T-cell (primary cell): ENCODE measurements at places on chromosomes 16 and 17.

- DNase-seq = no peak
- H3K36me3 ChIP-seq = no peaks in the 10 kb centered on the region
- H3K27ac ChIP-seq = no peak overlapping the region
- no peaks in the 10 kb centered on the region for H3K4me1 ChIP-seq
- no peaks in the 10 kb centered on the region for H3K27me3 ChIP-seq
- no peak overlapping the region for H3K4me3 ChIP-seq
Measured at GRCh38 chr17:50189550-50190292, 11.7 kb downstream of the COL1A1 start.

- no peaks in the 10 kb centered on the region for H3K36me3 ChIP-seq
- peaks cover 55% of the 10 kb centered on the region for H3K4me1 ChIP-seq
- no peak overlapping the region for H3K4me3 ChIP-seq
- no peaks in the 10 kb centered on the region for H3K27me3 ChIP-seq
Measured at GRCh38 chr17:40531051-40531991, 29.9 kb upstream of the TNS4 start.

DNA sequence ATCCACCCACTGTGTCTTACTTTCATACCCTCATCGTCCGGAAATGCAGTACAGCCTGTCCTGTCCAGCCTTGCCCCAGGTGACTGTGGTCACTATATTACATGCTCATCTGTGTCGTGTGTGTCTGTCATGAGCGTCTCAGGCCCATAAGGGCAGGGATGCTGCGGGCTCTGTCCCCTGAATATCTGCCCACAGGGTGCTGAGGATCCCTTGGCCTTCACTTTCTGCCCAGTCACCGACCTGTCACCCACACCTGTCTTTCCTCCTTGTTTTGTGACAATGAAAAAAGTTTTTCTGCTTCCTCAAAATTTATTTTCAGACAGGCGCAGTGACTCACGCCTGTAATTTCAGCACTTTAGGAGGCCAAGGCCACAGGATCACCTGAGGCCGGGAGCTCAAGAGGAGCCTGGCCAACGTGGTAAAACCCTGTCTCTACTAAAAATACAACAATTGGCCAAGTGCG is 1.4 kb upstream of the CTRB1 start:
- H3K4me3 ChIP-seq = no peak overlapping the region
- H3K36me3 ChIP-seq = no peaks in the 10 kb centered on the region
- no peaks in the 10 kb centered on the region for H3K27me3 ChIP-seq
- no peak for DNase-seq

DNA sequence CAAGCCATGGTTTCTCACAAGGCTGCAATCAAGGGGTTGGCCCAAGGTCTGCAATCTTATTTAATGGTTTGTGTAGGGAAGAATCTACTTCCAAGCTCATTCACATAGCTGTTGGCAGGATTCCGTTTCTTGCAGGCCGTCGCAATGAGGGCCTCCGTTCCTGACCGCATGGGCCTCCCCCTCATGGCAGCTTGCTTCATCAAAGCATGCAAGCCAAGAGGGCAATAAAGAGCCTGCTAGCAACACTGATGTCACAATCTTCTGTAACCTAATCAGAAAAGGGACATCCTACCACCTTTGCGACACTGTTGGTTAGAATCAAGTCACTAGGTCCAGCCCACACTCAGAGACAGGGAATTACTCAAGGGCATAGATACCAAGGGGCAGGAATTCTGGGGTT is 95.5 kb downstream of the CCT6B start:
- DNase-seq = no peak
- H3K4me1 ChIP-seq = no peaks in the 10 kb centered on the region
- no peaks in the 10 kb centered on the region for H3K36me3 ChIP-seq
- H3K4me3 ChIP-seq = no peak overlapping the region

GRCh38 chr16:13110124-13110796 is 208.9 kb downstream of the SHISA9 start:
- no peaks in the 10 kb centered on the region for H3K27me3 ChIP-seq
- no peaks in the 10 kb centered on the region for H3K36me3 ChIP-seq
- no peak overlapping the region for H3K27ac ChIP-seq
- H3K4me1 ChIP-seq = no peaks in the 10 kb centered on the region
